HFFc6 (cell line): ENCODE measurements at places on chromosomes 16 and 17. TPM values are rescaled to one million over a fixed set of nuclear protein-coding genes. Genes with fewer than 3 reads are reported as not detected.

- H3K36me3 ChIP-seq, result no peaks in the 10 kb centered on the region
- peaks cover 3% of the 10 kb centered on the region for H3K27me3 ChIP-seq
- peaks cover 7% of the 10 kb centered on the region for H3K4me1 ChIP-seq
Measured at GRCh38 chr17:76176701-76177574, 35.9 kb upstream of the FOXJ1 start.

DNA sequence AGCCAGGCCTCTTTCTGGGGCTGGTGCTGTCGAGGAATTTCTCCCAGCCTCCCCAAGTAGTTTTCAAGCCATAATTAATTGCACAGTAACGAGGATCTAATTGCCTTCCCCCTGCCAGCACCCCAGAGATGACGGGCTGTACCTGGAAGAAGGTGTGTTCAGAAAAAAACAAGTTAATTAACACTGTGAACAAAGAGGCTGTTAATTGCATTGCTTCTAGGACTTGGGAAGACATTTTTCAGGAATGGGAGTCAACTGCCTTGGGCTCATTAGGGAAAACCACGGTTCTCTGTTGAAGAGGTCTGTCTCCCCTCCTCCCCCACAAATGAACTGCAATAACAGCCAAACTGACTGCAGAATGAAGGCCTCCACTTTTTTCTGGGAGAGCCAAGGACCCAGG is 176.7 kb downstream of the CCT6B start:
- H3K4me1 ChIP-seq, result no peaks in the 10 kb centered on the region
- no peak overlapping the region for H3K4me3 ChIP-seq
- no peaks in the 10 kb centered on the region for H3K27me3 ChIP-seq
- no peak overlapping the region for H3K27ac ChIP-seq
- DNase-seq, result no peak

GRCh38 chr17:46986366-46986765 is 7.3 kb upstream of the RPRML start:
- H3K36me3 ChIP-seq, result 0 out of 2 replicates have a peak, but pooled peaks cover 4% of the 10 kb centered on the region
- peaks cover 49% of the 10 kb centered on the region for H3K27me3 ChIP-seq
- H3K4me3 ChIP-seq, result no peak overlapping the region
- no peak overlapping the region for H3K27ac ChIP-seq

DNA sequence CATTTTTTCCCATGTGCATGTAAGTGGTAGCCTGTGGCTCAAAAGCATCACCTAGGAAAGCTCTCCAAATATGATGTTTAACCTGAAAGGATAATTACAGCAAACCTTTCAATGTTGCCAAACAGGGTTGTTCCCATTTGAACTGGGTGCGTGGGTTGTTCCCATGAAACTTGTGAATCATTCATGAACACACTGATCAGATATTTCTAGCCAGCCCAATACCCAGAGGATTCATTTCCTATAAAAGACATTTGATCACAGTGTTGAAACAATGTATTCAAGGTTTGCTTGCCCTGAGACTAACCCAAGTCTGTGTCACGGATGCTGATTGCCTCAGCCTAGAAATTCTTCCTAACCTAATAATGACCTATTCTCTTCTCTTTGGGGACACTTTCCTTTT is 12.9 kb downstream of the KRT39 start:
- no peaks in the 10 kb centered on the region for H3K36me3 ChIP-seq
- H3K27me3 ChIP-seq, result no peaks in the 10 kb centered on the region; the same call in none of the 2 replicates
- no peak overlapping the region; the same call in 1 of the 2 replicates for H3K4me3 ChIP-seq
- H3K27ac ChIP-seq, result peak overlapping the region; percentile 84
- peak; percentile 75 for DNase-seq

GRCh38 chr16:83653785-83654184 is 154.0 kb upstream of the HSBP1 start:
- H3K27ac ChIP-seq, result no peak overlapping the region
- no peak for DNase-seq
- peaks cover 1% of the 10 kb centered on the region; the same call in 1 of the 2 replicates for H3K27me3 ChIP-seq

- peaks cover 6% of the 10 kb centered on the region for H3K4me1 ChIP-seq
- DNase-seq, result no peak
- H3K36me3 ChIP-seq, result peaks cover 9% of the 10 kb centered on the region; the same call in 1 of the 2 replicates
Measured at GRCh38 chr17:7391307-7391706, 3.0 kb downstream of the PLSCR3 start.

GRCh38 chr17:75508931-75509361 is 6.4 kb downstream of the CASKIN2 start:
- H3K27ac ChIP-seq, result no peak overlapping the region; the same call in 1 of the 2 replicates
- DNase-seq, result no peak
- H3K4me1 ChIP-seq, result peaks cover 30% of the 10 kb centered on the region
- H3K4me3 ChIP-seq, result no peak overlapping the region
- H3K36me3 ChIP-seq, result peaks cover 8% of the 10 kb centered on the region

DNA sequence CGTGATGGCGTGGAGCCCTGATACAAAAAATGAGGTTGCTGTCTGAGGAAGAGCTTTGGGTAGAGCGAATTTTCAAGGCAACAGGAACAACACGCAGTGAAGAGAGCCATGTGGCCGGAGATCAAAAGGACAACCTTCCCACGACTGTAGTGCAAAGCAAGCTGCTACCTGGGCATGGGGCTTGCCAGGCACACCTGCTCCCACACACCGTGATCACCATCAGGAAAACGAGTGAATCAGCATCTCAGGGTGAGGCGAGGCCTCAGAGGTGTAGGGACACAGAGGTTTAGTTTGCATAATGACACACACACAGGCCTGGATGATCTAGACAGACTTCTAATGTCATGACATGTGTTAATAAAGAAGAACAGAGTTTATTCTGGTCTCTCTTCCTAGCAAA is 65.7 kb downstream of the PARN start:
- H3K4me3 ChIP-seq, result no peak overlapping the region
- peaks cover 44% of the 10 kb centered on the region for H3K4me1 ChIP-seq
- no peak overlapping the region for H3K27ac ChIP-seq
- H3K27me3 ChIP-seq, result no peaks in the 10 kb centered on the region; the same call in 1 of the 2 replicates
- DNase-seq, result no peak

DNA sequence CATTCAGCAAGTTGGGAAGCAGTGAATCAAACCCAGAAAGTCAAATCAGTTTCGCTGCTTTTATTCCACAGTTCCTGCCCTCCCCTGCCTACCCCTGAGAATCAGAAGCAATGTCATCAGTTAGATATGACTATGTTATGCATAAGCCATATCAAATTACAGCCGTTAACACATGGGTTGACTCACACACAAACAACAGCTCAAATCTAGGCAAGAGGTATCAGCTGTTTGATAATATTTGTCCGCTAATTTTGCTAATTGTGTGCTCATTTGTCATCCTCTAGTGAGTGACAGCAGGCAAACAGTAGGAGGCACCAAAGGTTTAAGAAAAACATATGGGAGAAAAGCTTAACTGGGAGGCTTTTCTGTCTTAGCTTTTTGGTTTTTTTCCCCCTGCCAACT is 327.4 kb upstream of the CCL2 start:
- H3K4me3 ChIP-seq, result no peak overlapping the region
- peaks cover 7% of the 10 kb centered on the region; the same call in 1 of the 2 replicates for H3K36me3 ChIP-seq
- no peak overlapping the region for H3K27ac ChIP-seq
- DNase-seq, result no peak
- no peaks in the 10 kb centered on the region for H3K27me3 ChIP-seq

GRCh38 chr17:83094291-83094690 is 14.9 kb downstream of the METRNL start:
- no peaks in the 10 kb centered on the region for H3K4me1 ChIP-seq
- peaks cover 8% of the 10 kb centered on the region; the same call in 1 of the 2 replicates for H3K36me3 ChIP-seq
- no peak overlapping the region for H3K27ac ChIP-seq
- peaks cover 2% of the 10 kb centered on the region; the same call in 1 of the 2 replicates for H3K27me3 ChIP-seq

DNA sequence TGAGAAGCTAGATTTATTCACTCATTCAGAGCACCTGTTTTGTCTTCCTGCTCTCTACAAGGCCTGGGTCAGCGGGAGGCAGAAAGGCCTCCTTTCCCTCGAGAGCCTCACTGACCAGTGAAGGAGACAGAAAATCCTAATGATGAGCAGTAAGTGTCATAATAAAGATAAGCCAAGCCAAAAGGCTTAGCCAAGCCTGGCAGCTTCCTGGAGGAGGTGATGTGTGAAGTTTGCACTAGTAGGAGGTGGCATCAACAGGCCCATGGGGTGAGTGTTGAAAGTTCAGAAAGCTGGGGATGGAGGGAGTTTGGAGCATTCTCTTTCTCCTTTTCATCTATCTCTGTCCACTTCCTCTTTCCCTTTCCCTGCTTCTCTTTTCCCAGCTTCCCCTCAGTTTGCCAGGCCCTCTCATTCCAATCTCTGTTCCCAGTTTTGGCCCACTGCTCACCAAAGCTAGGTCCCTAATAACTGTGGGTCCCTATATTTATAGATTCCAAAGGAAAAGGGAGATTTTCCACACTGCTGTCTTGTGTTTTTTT is 16.5 kb upstream of the SPNS3 start:
- no peak for DNase-seq
- H3K36me3 ChIP-seq, result no peaks in the 10 kb centered on the region
- peaks cover 2% of the 10 kb centered on the region; the same call in 1 of the 2 replicates for H3K27me3 ChIP-seq
- H3K27ac ChIP-seq, result no peak overlapping the region

DNA sequence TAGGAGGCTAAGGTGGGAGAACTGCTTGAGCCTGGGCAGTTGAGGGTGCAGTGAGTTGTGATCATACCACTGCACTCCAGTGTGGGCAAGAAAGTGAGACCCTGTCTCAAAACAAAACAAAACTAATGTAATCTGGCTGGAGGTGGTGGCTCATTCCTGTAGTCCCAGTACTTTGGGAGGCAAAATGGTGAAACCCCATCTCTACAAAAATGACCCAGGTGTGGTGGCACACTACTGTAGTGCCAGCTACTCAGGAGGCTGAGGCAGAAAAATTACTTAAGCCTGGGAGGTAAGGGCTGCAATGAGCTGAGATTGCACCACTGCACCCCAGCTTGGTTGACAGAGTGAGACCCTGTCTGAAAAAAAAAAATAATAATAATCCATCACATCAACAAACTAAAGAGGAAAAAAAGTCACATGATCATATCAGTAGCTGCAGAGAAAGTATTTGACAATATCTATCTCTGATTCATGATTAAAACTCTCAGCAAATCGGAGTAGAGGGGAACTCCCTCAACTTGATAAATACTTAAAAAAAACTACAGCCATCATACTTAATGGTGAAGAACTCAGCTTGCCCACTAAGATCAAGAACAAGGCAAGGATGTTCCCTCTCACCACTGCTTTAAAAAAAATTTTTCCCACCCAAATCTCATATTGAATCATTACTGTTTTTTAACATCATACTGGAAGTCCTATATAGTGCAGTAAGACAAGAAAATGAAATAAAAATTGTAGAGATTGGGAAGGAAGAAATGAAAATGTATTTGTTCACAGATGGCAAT is 31.0 kb downstream of the DHRS7B start:
- H3K27ac ChIP-seq, result no peak overlapping the region
- H3K4me3 ChIP-seq, result no peak overlapping the region
- H3K4me1 ChIP-seq, result peaks cover 26% of the 10 kb centered on the region
- no peaks in the 10 kb centered on the region for H3K27me3 ChIP-seq
- DNase-seq, result no peak

GRCh38 chr17:37273409-37274051 is 102.3 kb upstream of the C17orf78 start:
- peaks cover 19% of the 10 kb centered on the region for H3K36me3 ChIP-seq
- H3K4me1 ChIP-seq, result peaks cover 27% of the 10 kb centered on the region
- peak; percentile 22 for DNase-seq
- H3K27me3 ChIP-seq, result no peaks in the 10 kb centered on the region

- peaks cover 5% of the 10 kb centered on the region for H3K4me1 ChIP-seq
- DNase-seq, result no peak
- H3K36me3 ChIP-seq, result no peaks in the 10 kb centered on the region
- peaks cover 15% of the 10 kb centered on the region for H3K27me3 ChIP-seq
- no peak overlapping the region for H3K27ac ChIP-seq
Measured at GRCh38 chr17:50893183-50893993, 27.2 kb upstream of the TOB1 start.

- no peaks in the 10 kb centered on the region for H3K27me3 ChIP-seq
- H3K4me1 ChIP-seq, result no peaks in the 10 kb centered on the region
- H3K27ac ChIP-seq, result no peak overlapping the region
- H3K4me3 ChIP-seq, result no peak overlapping the region
- DNase-seq, result no peak
- H3K36me3 ChIP-seq, result peaks cover 5% of the 10 kb centered on the region; the same call in 1 of the 2 replicates
Measured at GRCh38 chr17:74089380-74089779, 114.1 kb upstream of the RPL38 start.

GRCh38 chr17:72472106-72472505 is 351.3 kb downstream of the SOX9 start:
- no peak for DNase-seq
- H3K27ac ChIP-seq, result no peak overlapping the region
- H3K27me3 ChIP-seq, result peaks cover 1% of the 10 kb centered on the region
- H3K4me3 ChIP-seq, result no peak overlapping the region

Gene PRSS36
- total RNA-seq, result 0.39 to 0.74 TPM (median 0.43 TPM) in 3 replicates

Gene CNGB1
- 0.02 TPM in 1 of 3 replicates, not detected in the others for total RNA-seq

Gene SEPTIN12
- not detected in 2 replicates for total RNA-seq

Gene HBA2
- not detected in 3 replicates for total RNA-seq
